ENCODE measurements at places on chromosomes 6 and 20.
A peak's percentile ranks its signal among the peaks of the same experiment; 100 is the strongest.

GRCh38 chr6:41199552-41200246, 1.2 kb downstream of the TREML2 start:
- DNase-seq, result no peak

GRCh38 chr20:3658716-3659491, 4.3 kb downstream of the GFRA4 start:
- no peak for DNase-seq

- no peak for DNase-seq
Measured at GRCh38 chr6:19297880-19298279, 539.3 kb upstream of the ID4 start.

GRCh38 chr20:32661820-32662528, 11.8 kb downstream of the C20orf203 start:
- DNase-seq, result no peak

- DNase-seq, result no peak
Measured at GRCh38 chr6:40735521-40735920, 148.4 kb upstream of the LRFN2 start.

GRCh38 chr20:37543828-37544227, 16.2 kb upstream of the BLCAP start:
- no peak for DNase-seq

- DNase-seq, result peak; percentile 3
Measured at GRCh38 chr6:8627085-8627861, 191.9 kb upstream of the SLC35B3 start.

DNA sequence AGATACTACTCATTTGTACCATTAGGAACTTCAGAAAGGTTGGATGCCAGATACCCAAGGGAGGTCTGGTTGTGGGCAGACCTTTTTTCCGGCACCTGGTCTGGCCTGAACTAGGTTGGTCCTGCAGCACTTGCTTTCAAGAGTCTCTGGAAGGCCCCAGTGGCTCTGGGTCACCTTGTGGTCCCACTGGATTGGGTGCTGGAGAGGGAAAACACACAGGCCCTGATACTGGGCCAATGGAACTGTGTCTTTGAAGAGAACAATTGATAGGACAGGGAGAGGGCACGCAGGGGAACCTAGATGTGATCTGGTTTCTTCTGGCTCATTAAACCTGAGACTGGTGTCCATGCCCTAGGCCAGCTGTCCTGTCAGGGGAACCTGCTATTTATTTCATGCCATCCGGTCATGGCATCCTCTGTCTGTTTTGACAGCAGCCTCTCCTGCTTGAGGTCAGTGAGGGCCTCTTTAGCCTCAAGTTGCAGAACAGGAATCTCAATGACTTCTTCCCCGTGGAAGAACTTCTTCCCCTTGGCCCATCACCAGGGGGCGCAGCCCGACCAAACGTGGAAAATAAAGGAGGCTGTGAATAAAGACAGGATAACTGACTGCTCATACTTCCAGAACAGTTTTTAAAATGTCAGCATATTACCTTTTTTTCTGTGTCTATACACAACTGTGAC, 25.0 kb downstream of the TAF8 start:
- peak; percentile 63 for DNase-seq

DNA sequence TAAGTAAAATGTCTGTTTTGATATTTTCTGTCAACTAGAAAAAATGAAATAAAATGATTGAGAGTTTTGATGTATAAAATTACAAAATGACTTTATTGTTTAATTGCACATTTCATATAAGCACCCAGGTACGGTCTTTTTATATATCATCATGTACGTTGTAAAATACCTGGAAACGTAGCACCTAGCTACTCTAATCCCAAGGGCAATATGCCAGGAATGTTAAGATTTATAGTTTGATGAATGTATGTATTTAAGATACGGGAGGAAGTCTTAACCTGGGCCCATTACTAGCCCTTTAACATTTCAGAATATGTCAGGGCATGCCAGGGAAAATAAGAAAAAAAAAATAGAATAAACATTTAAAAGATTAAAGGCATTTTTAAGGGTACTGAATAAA, 490.9 kb upstream of the NRSN1 start:
- DNase-seq, result no peak

DNA sequence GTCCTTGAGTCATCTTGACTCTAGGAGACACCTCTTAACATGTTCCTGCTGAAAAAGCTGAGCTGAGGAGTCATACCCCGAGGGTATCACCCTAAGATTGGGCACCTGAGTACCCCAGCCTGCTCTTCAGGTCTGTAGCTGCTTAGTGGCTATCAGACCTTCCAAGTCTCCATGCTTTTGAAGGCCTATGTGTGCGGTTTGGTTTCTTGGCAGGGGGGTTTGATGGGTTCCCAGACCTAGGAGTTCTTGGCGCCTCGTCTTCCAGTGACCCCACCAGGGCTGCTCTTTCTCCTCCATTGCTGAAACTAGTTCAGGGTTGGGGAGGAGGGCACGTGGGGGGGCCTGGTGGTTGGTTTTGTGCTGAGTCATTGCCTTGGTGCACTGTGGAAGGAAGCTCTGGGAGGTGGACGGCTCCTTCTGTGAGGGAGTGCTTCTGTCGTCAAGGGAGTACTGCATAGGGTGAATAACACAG, 20.1 kb downstream of the IGF2R start:
- peak; percentile 30 for DNase-seq

DNA sequence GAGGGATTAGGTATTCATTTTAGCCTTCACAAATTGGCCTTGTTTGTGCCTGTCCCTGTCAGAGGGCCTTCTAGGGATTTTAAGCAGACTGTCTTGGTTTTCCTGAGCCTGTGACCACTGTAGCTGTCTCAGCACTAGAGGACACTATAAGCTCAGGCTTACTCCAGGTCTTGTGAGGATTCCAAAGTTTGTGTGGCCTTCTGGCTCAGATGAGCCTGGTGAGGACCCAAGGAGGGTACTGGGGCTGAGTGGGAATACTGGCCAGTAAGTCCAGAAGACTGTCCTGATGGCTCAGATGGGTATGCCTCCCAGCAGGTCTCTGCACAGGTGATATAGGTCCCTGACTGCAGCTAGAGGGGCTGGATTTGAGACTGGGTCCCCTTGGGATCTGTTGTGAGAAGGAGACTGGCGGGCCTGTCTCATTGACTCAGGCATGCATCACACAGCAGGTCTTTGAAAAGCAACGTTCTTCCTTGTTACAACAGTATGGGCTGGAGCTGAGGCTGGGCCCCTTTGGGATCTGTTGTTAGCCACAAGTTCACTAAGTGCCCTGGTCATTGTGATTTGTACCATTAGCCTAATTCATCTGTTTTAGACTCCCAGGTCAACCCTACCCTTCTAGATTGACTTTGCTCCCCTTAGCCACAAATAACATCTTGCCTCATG, 26.3 kb upstream of the TFB1M start:
- peak; percentile 55 for DNase-seq

GRCh38 chr6:132365281-132365907, 35.9 kb downstream of the MOXD1 start:
- DNase-seq, result peak; percentile 45

- no peak for DNase-seq
Measured at GRCh38 chr20:22966787-22967464, 68.2 kb upstream of the SSTR4 start.

GRCh38 chr6:163608204-163608644, 193.7 kb downstream of the QKI start:
- peak; percentile 8 for DNase-seq

GRCh38 chr6:167469101-167469500, 144.2 kb downstream of the TTLL2 start:
- no peak for DNase-seq

DNA sequence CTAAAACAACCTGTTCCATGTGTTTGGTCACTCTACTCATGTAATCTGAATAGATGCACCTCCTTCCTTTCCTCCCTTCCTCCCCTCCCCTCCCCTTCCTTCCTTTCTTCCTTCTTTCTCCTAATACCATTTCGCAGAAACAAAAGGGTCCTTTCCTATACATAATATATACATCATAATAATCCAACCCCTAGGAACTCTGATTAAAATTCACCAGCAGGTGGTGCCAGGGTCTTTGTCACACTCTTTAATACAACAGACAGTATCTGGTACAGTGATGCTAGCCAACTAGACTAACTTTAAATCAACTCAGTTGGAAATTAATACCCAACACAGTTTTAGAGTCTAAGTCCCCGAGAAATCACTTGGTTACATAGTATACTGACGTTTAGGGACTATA, 181.2 kb upstream of the SHLD1 start:
- peak; percentile 31 for DNase-seq

- no peak for DNase-seq
Measured at GRCh38 chr6:149242883-149243282, 74.6 kb upstream of the TAB2 start.

DNA sequence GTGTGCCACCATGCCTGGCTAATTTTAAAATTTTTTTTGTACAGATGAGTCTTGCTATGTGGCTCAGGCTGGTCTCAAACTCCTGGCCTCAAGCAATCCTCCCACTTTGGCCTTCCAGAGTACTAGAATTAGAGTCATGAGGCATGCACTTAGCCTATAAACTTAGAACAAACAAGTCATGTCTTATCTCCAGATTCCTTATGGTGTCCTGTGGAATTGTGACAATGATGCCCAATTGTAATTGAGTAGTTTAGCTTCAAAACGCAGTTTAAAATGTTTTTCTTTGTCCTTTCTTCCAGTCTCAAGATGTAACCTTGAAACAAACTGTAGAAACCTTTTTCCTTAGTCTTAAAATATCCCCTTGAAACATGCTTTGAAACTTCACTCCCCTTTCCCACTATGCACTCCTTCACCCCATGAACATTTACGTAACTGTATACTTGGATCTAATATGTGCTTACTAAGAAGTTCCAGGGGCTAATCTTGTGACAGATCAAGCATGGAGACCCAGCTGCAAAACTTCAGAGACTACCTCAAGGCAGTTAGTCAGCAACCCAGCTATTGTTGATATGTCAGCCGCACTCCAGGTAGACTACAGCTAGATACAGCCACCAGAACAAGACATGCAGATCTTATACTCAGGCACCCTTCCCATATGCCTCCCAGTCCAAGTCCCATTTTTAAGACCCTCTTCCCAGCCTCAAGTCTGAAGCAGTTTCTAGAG, 46.2 kb downstream of the MAN1A1 start:
- DNase-seq, result no peak

DNA sequence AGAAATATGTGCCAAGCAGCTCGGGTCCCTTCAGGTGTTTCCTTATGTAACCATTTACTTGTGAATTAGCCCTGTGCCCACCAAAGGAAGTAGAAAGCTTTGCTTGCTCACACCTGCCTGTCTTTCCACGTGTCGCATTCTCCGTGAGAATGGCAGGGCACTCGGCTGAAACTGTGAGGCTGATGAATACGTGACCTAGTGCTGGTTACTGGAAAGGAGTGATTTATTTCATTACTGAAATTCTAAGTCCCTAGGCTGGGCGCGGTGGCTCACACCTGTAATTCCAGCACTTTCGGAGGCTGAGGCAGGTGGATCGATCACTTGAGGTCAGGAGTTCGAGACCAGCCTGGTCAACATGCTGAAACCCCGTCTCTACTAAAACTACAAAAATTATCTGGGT, 45.9 kb upstream of the TULP1 start:
- no peak for DNase-seq

DNA sequence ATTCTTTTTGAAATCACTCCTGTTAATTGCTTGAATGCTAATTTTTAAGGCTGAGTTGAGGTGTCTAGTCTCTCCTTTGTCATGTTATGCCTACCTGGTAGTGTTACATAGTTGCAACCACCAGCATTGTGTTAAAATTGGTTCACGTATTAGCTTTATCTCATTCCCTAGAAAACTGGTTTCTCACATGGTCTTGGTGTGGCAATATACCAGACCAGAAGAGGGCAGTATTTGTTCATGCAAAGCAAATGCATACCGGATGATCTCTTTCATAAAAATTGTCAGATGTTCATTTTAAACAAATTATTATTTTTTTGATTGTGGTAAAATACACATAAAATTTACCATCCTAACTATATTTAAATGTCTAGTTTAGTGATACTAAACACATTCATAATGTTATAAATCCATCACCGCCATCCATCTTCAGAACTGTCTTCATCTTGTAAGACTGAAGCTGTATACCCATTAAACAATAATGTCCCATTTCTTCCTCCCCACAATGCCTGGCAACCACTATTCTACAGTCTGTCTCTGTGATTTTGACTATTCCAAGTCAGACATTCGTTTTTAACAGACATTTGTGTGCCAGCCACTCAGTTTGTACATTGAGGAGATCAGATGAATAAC, 92.8 kb downstream of the ATRN start:
- DNase-seq, result peak; percentile 45

DNA sequence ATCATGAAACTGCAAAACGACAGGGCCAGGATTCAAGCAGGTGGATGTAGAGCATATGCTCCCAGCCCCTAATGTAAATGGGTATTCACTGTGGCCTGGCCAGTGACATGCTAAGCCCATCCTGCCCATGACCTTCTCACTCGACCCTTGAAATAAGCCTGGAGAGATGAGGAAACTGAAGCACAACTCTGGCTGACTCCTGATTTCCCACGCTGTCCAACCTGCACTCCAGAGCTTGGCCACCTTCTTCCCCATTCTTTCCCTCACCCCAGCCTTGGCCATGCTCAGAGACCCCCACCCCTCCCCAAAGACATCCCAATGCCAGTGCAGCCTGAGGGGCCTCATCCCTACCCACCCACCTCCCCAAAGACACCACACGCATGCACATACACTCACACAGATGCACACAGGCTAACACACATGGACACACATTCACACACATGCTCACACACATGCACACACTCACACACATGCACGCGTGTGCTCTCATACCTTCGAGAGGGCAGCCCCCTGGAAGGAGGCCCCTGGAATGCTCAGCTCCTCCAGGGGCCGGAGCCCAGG, 12.4 kb downstream of the TFEB start:
- DNase-seq, result no peak

DNA sequence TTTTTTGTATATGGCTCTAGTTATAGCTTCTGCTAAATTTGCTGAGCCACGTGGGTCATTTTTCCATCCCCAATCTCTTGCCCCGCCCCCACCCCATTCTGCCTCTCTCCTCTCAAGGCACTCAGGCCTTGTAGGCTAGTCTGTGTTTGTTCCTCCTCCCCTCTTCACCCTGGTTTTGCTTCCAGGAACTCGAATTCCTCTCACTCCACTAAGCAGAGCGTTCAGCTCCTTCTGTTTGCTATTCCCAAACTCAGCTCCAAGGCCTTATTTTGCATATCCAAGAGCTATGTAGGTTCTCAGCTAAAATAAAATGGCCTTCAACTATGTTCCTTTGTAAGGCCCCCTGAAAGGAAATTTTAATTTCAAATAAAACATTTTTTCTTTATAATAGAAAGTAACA, 1293.7 kb downstream of the EPHA7 start:
- no peak for DNase-seq

DNA sequence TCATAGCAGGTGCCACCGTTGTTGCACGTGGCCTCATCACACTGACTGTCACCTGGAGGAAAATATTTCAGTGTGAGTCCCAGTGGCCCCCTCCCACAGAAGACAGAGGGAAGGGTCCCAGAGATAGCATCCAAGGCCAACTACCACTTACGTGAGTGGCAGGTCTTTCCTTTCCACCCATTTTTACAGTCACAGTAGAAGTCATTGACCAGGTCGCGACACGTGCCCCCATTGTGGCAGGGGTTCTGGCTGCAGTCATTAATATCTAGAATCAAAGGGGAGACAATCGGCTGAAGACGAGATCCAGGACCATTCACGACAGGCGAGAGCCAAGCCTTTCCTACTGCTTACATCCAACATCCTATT, 28.6 kb downstream of the JAG1 start:
- DNase-seq, result no peak

GRCh38 chr20:33948480-33948879, 45.2 kb upstream of the RALY start:
- no peak for DNase-seq
